ENCODE measurements at places on chromosomes 3 and 15.
A peak's percentile ranks its signal among the peaks of the same experiment; 100 is the strongest.

DNA sequence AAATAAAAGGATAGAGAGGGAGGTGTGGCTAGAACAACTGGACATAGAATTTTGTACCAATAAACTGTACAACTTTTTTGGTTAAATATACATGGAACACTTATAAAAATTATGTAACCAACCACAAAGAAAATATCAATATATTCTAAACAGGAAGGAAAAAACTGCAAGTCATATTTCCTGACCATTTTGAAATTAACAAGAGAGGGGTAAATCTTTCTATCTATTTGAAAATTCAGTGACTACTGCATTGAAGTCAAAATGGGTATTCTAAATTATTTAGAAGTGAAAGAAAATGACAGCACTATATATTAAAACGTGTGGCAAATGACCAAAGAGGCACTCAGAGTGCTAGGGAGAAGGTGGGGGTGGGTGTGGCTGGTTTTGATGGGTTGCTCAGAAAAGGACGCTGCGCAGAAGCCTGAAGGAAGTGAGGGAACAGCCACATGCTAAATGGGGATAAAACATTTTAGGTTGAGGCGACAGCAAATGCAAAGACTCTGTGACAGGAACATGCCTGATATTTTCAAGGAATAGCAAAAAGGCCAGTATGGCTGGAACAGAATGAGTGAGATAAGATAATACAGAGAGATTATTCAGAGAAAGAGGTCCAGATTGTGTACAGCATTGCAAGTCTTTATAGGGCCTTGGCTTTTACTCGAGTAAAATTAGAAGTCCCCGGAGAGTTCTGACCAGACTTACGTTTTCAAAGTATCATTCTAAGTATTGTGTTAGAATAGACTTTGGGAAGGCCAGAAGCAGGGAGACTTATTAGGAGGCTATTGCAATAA is 41.1 kb downstream of the ERICH6 start:
- no peak for DNase-seq

DNA sequence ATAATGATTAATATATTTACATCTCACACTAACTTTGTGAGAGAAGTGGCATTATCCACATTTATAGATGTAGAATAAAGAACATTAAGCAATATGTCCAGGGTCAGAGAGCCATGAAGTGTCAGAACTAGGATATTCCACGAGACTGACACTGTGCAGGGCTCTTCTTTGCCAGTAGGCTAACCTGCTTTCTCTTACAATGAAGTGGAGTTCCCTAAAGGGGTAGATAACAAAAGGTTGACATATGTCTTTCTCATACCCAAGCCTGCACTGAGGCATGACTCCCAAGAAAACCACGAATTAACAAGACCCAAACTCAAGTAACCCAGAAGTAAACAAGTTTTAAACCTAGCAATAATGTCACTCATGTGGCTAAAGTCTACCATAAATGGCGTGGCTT is 191.5 kb upstream of the SLC2A2 start:
- DNase-seq = no peak

DNA sequence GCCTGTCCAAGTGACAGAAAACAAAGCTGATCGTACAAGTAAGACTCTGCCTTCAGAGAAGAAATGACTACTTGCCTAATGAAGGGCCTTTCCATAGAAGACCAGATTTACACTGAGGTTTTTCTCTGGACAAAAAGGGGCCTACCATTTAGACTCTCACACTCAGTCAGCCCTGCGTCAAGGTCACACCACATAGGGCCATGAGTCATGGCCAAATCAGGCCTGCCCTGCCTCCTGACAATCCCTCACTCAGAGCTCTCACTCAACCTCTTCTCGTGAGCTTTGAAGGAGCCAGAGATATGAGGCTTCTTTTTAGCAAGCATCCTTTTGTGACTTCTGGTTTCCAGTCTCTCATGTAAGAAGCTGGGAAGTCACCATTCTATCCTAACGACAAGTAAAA is 68.1 kb upstream of the NMNAT3 start:
- no peak for DNase-seq

DNA sequence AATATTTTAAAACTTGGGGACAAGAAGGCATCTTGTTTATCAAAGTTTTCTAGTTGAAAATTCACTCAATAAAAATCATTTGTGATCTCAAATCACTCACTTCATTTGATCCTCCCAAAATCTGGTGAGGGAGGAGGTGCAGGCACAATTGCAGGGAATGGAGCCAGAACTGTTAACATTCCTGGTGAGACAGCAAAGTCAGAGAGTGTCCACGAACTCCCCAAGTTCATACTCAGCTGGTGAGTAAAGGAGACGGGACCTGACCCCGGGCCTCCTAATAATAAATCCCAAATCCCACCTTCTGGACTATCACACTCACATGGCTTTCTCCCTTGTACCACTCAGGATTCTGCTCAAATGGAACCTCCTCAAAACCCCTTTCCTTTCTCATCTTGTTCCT is 252.3 kb upstream of the LRTM1 start:
- no peak for DNase-seq

DNA sequence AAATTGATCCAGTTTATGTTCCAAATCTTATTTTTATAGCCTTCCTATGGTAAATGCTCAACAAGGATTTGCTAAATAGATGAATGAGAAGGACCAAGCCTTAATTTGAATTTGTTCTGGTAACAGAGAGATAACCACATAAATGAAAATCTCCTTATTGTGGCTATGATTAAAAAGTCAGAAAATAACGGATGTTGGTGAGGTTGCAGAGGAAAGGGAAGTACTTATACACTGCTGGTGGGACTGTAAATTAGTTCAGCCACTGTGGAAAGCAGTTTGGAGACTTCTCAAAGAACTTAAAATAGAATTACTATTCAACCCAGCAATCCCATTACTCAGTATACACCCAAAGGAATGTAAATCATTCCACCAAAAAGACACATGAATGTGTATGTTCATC is 26.2 kb downstream of the AAGAB start:
- no peak for DNase-seq

DNA sequence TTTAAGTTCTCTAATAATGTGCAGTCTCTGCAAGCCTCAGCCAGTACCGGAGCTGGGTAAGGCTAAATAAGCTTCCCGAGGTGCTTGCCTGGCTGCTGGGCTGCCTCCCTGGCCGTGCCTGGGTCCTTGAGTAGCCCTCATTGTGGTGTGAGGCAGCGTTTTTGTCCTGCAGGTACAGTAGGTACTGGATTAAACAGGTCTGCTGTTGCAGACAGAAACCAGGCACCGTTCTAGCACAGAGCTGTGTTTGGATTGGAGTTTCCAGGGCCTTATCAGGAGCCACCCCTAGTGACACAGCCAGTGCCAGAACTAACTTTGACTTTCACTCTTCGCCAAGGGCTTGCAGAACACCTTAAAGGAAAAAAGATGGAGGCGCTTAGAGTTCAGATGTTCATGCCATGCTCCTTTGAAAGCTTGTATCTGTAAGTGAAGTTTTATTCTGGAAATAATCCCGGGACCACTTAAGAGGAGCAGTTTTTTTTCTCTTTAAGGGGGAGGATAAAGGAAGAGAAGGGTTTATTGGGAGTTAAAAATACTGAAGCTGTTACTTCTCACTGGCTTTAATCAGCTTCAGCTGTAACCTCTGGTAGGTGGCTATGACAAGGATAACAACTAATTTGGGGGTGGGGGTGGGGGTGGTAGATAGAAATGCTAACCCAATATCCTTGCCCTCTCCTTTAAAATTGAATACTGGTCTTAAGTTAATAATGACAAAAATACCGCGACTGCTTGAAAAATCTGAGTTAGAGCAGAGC is 126.8 kb downstream of the MITF start:
- peak; percentile 32 for DNase-seq

DNA sequence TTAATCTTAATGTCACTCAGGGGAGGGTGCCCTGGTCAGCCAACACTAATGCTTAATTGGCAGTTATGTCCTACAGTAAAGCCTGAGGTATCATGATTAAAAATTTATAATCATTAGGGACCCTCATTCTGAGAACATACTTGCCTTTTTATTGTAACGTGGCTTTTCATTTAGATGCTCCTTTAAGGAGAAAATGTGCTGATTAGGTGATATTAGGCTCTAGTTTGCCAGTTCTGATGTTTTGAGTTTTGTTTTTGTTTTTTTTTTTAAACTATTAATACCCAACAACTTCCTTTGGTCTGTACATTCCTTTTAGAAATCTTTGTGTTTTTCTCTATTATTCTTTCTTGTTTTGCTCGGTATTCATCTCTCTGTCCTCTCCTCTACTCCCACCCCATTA is 10.3 kb downstream of the GTF2E1 start:
- no peak for DNase-seq

GRCh38 chr15:99180086-99180963 is 69.1 kb downstream of the TTC23 start:
- no peak for DNase-seq

- no peak for DNase-seq
These were observed 267.7 kb downstream of the ZBTB20 start for GRCh38 chr3:114879059-114880031.

All from cortex of kidney (tissue), 1 donor.